ENCODE measurements at places on chromosomes 16 and 17.
A peak's percentile ranks its signal among the peaks of the same experiment; 100 is the strongest.

DNA sequence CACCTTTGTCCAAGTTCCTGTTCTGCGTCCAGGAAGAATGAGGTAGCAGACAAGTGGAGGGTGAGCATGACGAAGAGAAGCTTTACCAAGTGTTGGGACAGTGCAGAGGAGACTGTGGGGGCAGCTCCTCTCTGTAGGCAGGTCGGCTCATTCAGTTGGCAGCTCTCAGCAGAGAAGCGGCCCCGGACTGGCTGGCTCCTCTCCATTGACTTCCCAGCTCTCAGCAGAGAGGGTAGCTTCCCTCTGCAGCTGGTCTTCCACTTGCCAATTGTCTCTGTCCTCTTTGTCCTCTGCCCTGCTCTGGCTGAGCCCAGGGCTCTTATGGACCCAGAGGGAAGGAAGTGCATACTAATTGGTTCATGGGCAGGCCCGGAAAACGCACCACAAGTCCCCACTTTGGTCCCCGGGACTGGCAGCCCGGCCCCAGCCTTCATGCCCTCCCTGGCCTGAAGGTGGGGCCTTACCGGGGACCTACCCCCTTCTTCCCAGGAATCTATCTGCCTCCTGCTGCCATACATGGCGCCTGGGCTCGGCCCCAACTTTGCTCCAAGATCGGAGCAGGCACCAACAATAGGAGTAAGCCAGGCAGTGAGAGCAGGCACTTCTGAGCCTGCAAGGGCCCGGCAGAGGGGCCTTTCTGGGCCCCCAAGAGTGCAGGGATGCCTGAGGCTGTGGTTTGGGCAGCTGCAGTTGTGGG, 10.1 kb downstream of the KCTD5 start:
- DNase-seq, result no peak

DNA sequence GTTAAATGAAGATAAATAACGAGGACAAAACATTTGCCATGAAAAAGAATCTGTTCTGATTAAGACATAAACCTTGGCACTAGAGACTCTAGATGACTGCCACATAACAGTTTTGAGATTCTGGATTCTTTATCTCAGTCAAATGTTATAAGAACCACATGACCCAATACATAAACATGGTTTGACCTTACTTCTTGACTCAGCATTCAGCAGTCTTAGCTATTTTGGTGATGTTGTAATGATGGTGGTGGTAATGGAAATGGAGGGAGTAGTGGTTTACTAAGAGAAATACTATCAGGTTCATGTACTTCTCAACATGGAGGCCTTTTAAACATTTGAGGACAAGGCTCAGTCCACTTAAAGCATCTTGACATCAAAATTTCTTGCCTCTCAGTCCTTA, 925.4 kb downstream of the CDH11 start:
- DNase-seq, result no peak

DNA sequence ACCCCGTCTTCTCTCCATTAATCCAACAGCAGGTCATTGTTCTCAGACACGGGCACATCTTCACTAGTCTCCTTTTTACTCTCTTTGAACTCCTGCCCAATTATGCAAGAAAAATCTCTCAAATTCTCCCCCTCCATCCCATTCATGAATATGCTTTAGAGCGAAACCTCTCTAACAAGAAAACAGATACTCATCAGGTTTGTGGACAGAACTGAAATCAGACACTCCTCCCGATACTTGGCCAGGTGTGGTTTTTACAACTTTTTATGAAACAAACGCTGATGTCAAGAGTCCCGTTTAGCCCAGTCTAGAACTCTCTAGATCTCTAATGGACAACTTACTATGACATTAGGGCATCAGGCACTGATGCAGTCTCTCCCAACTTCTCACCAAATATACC, 40.9 kb downstream of the PIK3R5 start:
- no peak for DNase-seq

DNA sequence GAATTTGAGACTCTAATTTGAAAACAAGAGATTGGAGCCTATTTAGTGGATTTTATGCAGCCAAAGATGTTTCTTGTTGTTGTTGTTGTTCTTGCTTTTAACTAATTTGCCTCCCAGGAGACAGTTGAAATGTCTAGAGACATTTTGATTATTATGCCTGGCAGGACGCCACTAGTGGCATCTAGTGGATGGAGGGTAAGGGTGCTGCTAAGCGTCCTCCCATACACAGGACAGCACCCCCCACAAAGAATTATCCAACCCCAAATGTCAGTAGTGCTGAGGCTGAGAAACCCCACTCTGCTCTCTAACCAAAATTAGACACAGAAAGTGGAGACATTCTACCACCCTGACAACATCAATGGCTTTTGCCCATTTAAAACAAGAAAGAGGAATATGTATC, 15.4 kb upstream of the HSBP1 start:
- DNase-seq, result no peak

GRCh38 chr16:23608194-23608593, 12.1 kb upstream of the NDUFAB1 start:
- DNase-seq, result no peak

- no peak for DNase-seq
Observed at GRCh38 chr16:12419151-12419550, 384.5 kb downstream of the CPPED1 start.

- DNase-seq, result no peak
Observed at GRCh38 chr16:22961206-22961605, 147.2 kb downstream of the HS3ST2 start.

GRCh38 chr16:70475054-70475871, 20.9 kb downstream of the FCSK start:
- no peak for DNase-seq

DNA sequence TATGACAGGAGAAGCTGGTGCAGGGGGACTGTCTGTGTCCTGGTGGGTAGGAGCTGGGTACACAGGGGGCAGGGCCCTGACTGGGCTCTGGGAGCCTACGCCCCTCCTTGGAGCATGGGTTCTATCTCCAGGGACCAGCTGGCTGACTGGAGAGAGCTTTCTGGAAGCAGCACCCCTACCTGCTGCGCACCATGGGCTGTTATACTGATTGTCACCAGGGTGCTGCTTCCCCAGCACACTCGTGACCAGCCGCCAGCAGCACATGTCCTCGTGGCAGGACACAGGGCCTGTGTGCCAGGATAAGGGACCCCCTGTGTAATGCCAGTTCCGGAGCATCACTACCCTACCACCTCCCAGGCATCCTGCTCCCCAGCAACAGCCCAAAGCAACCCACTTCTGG, 106.0 kb downstream of the AMFR start:
- no peak for DNase-seq

GRCh38 chr17:12659500-12659899, 6.2 kb upstream of the MYOCD start:
- no peak for DNase-seq

DNA sequence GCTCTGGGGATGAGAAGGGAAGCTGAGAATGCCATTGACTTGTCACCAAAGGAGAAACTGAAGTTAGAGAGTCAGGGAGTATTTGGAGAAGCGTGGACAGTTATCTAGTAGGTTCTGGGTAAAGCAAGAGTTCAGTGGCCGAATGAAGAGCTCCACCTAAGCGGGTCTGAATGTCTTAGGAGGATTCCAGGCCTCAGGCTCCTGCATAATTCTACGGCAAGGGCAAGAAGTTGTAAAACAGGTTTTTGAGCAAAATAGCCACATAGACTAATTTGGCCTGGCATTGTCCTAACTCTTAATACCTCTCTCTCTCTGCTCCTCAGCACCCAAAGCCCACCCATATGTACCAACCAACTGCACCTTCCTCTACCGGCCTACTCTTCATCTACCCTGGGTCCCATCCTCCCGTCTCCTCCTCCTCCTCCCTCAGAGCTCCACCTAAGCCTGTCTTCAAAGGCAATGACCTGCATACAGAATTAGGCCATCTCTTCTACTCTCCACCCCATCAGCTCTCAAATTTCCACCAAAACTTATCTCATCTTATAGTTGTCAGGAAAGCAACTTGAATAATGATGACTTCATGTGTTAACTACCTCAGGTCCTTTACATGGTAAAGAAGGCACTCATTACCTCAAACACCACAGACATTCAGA, 42.0 kb upstream of the KCNJ2 start:
- no peak for DNase-seq

DNA sequence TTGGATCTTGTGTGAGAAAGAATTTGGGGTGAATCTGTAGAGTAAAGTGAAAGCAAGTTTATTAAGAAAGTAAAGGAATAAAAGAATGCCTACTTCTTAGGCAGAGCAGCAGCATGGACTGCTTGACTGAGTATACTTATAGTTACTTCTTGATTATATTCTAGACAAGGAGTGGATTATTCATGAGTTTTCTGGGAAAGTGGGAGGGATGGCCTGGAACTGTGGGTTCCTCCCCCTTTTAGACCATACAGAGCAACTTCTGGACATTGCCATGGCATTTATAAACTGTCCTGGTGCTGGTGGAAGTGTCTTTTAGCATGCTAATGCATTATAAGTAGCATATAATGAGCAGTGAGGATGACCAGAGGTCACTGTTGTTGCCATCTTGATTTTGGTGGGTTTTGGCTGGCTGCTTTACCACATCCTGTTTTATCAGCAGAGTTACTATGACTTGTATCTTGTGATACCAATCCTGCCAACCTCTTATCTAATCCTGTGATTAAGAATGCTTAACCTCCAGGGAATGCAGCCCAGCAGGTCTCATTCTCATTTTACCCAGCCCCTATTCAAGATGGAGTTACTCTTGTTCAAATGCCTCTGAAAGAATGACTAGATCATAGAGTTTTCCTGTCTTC, 58.7 kb downstream of the HSD17B2 start:
- no peak for DNase-seq

DNA sequence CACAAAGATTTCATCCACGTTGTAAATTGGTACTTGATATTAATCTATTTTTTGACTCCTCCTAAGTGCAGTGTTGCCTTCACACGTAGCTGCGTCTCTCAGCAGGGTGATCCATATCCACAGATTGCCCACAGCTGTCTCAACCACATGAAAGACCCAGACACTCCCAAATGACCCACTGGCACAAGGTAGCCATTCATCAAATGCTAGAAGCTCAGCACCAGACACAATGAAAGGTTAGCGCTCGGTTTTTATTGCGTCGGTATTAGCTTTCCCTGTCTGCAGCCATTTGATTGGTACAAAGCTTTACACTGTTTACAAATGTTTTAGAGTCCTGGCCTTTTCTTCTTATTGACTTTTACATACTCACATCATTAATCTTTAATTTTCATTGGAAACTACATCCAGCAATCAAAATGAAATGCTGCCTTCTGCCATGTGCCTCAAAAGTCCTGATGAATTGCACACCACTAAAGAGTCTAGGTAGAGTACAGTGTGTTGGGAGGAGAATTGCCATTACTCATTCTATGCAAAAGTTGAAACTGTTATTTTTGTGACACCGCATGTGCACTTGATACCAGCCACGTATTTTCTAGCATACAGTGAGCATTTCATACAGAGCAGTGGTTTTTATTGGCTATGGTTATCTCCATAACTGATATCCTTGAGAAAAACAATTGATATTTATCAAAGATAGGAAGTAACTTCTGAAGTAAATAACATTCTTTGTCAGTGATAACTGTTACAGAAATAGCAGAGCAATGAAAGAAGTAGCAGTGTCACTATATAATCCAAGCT, 127.3 kb upstream of the NUDT7 start:
- DNase-seq, result peak; percentile 41

DNA sequence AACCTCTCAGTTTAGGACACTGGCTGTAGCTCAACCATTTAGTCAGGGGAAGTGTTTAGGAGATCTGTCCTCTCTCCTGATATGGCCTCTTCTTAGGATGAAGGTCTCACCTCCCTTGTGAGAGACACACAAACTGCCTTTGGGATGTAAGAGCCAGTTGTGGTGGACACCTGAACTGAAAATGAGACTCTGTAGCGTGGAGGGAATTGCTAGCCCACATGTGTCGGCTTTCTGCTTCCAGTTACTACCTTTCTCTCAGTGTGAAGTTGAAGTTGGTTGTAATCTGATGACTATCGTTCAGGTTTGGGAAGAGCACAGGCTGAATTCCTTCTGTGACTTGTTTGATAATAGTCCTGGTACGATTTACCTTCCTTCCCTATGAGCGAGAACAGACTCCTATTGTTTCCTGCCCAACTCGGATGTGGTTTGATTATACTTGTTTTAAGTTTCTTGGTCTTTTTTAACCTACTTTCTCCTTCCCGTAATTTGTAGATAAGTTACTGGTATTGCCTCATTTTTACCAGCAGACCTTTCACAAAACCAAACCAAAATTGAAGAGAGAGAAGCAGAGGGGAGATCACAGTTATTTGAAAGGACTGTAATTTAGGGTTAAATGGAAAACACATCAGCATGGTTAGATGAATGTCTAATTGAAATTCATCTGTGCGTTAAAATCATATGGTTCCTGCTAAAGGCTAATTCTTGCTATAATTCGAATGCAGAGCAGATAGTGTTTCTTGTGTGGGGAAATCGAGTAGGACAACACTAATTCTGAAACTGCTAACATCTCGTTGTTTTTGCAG, 43.2 kb downstream of the CLEC16A start:
- no peak for DNase-seq

DNA sequence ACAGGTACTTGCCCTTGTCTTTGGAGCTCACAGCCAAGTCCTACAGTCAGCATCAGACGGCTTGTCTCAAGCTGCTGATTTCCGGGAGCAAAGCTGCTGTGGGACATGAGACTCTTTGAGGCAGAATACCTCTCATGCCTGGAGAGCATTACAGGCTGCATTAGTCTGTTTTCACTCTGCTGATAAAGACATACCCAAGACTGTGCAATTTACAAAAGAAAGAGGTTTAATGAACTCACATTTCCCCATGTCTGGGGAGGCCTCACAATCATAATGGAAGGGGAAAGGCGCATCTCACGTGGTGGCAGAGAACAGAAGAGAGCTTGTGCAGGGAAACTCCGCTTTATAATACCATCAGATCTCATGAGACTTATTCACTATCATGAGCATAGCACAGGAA, 661.2 kb downstream of the WWOX start:
- no peak for DNase-seq

GRCh38 chr16:75377729-75378386, 55.4 kb downstream of the CFDP1 start:
- DNase-seq, result no peak

DNA sequence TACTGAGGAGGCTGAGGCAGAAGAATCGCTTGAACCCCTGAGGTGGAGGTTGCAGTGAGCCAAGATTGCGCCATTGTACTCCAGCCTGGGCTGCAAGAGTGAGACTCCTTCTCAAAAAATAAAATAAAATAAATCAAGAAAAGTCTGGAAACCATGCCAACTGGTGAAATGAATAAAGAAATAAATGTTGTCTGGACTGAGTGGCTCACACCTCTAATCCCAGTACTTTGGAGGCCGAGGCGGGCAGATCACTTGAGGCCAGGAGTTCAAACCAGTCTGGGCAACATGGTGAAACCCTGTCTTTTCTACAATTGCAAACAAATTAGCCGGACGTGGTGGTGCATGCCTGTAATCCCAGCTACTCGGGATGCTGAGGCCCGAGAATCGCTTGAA, 744 bp upstream of the LRRC37A3 start:
- DNase-seq, result no peak

DNA sequence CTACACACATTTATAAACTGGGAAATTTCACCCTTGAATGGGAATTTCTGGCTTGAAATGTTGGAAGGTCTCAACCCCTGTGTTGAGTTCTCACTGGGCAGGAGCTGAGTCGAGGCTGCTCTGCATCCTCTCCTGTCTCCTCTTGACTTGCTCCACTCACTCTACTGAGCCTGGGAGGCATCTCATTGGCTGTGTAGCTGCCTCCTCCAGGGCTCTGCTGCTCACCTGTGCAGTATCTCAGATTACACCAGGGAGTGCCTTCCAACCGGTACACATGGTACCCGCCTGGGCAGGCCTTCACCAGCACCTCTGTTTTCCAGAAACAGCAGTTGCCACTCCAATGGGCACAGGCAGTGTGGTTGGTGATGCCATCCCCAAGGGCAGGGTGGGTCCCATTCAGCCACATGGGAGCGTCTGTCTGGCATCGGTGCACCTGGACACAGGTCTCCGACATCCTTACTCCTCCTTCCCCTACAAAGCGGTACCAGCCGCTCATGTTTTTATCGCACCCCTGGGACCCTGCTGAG, 3.7 kb downstream of the GP2 start:
- no peak for DNase-seq
